Esophagus squamous epithelium (tissue), 5 donors: ENCODE measurements at places on chromosomes 12 and 14.

- no peak for DNase-seq
These were observed 105.4 kb downstream of the APAF1 start for GRCh38 chr12:98750511-98750910.

DNA sequence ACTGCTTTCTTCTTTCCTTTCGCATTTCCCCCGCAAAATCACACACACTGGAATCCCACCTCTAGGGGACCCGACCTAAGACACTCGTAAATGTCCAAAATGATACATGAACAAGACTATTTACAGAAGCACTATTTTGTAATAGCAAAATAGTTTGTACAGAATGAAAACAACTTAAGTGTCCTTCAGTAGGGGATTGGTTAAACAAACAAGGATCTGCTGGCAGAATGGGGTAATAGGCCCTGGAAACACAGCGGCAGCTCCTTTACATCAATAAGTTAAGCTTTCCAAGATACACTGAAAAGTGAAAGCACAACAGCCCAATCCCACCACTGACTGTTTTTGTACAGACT, 48.8 kb downstream of the LTBP2 start:
- no peak for DNase-seq

GRCh38 chr14:23937203-23937602, 16.4 kb upstream of the DHRS4 start:
- no peak for DNase-seq

- DNase-seq = no peak
These were observed 23.4 kb downstream of the NCKAP5L start for GRCh38 chr12:49804821-49805220.

DNA sequence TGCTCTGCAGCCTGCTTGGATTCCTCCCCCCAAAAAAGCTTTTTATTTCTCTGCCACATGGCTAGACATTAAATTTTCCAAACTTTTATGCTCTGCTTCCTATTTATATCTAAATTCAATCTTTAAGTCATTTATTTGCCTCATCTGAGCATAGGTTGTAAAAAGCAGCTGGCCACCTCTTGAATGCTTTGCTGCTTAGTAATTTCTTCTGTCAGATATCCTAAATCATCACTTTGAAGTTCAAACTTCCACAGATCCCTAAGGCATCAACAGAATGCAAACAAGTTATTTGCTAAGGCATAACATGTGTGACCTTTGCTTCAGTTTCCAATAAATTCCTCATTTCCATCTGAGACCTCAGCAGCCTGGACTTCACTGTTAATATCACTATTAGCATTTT, 209.6 kb downstream of the FSCB start:
- no peak for DNase-seq

DNA sequence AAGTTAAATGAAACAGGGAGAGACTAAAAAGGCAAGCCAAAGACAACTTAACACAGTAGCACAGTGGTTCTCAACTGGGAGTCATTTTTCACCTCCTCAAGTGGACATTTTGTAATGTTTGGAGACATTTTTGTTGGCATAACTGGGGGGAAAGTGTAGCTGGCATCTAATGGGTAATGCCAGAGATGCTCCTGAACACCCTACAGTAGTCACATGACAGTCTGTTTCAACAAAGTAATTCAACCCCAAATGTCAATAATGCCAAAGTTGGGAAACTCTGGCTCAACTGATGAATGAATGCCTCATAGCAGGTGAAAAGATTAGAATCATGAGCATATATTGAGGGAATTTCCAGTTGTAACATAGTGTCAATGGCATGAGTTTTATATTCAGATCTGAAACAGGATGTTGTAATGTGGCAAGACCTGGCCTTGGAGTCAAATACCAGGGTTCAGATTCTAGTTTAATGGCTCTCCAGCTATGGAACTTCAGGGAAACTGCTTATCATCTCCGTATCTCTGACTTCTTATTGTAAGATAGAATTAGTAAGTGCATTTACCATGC, 2.4 kb upstream of the OR4K5 start:
- DNase-seq = no peak

DNA sequence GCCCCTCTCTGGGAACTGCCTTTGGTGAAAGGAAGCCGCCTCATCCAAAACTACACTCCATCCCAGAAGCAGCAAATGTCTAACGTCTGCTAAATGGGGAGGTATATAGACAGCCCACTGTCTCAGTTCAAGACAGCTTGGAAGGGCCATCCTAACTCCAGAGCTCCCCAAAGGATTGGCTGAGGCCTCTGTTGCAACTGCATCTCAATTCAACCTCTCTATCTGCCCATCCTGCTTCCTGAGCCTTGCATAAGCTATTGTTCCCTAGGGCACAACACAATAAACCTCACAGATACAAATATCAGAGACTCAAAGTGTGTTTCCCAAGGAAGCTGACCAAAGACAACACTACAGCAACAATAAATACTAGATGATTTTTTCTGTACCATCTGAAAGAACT, 495.2 kb upstream of the SOX5 start:
- no peak for DNase-seq

DNA sequence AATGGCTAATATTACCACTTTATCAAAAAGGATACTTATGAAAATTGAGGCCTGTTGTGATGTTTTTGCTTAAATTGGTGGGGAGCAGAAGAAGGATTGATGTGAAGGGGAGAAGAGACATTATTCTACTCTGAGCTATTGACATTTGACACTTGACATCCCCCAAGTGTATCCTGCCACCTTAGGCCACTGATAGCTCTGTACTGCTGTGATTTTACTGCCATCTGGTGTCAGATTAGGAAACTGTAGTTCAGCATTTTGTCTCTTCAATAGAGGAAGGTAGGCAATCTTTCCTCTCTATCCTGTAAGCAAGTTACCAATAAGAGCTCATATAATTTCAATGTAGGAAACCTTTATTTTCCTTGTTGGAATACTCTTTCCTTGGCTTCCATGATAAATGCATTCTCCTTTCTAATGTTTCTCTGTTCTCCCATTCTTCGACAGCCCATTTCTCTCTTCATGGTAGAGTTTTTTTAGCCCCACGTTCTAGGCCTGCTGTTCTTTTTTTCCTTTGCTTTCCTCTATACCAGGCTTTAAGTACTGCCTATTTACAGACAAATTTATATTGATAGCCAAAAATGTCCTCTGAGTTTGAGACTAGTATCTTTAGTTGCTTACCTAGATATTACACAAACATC, 46.3 kb downstream of the PPHLN1 start:
- no peak for DNase-seq

- no peak for DNase-seq
These were observed at the start of gene HNF1A for GRCh38 chr12:120978296-120979219. Gene HNF1A (plus strand): TSS chr12:120978543. CDS start chr12:120978769, 226 bp downstream.

GRCh38 chr12:54018468-54018984, 9.7 kb upstream of the HOXC6 start:
- no peak for DNase-seq

- DNase-seq = no peak
These were observed 10.3 kb downstream of the MIS18BP1 start for GRCh38 chr14:45242706-45243105.

DNA sequence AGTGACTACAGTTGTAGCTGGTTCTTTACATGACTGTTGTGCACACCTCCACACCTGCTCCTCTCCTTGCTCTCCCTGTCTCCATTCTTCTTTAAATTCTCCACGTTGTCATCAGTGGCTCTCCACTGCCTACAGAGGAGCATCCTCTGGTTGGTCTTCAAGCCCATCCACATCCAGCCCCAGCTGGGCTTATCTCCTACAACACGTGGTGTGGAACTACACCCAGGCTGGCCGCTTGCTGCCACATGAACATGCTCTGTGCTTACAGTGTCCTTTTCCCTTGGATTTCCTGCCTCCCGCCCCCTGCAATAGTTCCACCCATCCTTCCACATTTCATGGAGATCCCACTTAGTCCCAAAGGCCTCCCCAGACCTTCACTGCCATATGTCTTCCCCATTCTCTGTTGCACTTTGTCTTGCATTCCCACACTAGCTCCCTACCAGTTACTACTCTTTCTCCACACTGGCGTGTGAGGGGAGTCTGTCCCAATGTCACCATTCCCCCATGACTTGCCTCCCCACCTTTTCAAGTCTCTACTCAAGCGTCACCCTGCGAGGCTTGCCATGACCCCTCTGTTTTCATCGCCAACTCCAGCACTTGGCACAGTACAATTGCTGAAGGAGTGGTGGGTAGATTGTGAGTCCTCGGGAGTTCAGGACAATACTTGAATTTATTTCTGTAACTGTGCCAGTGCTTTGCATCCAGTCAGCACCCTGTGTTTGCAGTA, 9.8 kb upstream of the MCRS1 start:
- no peak for DNase-seq

- no peak for DNase-seq
These were observed 350.0 kb downstream of the GALC start for GRCh38 chr14:87643005-87643404.

- no peak for DNase-seq
These were observed 315.5 kb downstream of the RMST start for GRCh38 chr12:97778111-97778510.

DNA sequence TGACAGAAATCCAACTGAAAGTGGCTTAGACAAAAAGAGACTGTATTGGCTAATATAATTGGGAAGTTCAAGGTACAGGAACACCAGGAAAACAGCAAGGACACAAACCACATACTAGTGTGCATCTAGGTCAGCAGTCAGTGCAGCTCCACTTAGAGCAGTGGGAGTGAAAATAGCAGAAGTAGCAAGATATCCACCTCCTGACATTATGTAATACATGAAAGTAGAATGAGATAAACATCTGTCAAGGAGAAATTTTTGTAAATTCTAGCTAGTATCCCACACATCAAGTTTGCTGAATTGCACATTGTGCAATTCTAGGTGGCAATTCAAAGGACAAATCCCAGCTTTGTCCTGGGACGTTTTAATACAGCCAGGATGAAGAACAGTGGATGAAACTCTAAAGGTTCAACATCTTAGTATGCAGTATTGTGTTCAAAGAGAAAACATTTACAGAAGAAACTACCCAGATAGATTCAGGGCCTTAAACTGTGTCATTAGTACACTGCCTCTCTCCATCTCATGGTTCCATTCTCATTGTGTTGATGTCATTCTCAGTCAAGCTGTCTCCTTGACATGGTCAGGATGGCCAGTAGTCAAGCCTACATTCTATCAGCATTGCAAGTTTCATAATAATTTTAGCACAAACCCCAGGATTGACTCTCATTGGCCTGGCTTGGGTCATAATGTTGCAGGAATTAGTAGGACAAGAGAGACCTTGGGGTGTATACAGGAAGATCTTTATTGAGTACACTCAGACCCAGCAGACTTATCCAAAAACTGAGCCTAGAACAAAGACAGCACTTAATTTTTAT, 56.8 kb downstream of the SDR9C7 start:
- DNase-seq = no peak

- no peak for DNase-seq
These were observed 67.4 kb downstream of the LGMN start for GRCh38 chr14:92680781-92681650.

GRCh38 chr14:69661194-69661537, 49.8 kb downstream of the SUSD6 start:
- no peak for DNase-seq
